Progenitor cell of endocrine pancreas (in vitro differentiated cells): ENCODE measurements at places on chromosomes 16 and 17.

- DNase-seq = no peak
These were observed 176.7 kb downstream of the TMEM132E start for GRCh38 chr17:34755981-34756636.

DNA sequence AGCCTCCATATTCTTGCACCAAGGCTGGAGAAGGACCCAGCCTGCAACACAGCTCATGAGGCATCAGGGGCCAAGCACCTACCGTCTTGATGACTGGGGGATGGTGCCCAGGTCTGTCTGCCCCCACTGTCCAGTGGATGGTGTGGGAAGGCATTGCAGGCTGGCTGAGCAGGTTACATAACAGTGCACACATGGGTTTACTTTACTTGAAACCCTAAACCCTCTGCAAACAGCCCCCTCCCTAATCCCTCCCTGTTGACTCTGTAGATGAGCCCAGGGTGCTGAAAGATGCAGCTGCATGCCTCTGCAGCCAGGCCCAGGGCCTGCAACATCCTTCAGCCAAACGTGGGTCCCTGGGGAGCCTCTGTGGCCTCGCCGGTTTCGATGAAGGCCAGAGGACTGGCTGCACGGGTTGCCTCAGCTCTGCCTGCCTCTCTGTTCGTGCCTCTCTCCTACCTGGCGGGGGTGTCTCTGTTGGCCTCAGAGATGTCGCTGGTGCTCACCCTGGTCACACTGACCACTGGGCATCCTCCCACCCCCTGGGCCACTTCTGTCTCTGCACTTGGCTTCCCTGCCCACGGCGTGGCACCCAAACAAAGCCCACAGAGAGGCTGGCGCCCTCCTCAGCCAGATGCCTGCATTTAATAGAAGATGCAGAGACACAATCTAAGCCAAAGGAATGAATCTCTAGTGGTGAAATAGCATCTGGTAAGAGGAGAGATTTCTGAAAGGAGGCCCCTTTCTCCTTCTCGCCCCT, 95.1 kb downstream of the METRNL start:
- DNase-seq = no peak

DNA sequence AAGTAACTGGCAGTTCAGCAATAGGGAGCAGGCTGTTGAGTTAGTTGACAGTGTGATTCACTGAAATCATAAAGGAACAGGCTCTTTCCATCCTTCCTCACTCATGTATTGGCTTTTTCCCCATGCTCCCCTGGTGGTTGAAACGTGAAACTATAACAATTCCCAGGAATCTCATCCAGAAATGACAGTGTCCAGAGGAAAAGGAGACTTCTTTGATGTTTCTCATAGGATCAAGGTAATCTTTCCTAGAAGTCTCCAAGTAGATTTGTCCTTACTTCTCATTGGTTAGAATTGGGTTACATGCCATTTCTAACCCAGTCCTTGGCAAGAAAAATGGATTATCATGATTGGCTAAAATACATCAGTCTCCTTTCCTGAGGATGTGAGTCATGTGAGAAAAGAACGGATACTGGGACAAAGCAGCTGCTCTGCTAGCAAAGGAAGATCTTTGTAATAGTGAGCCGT, 14.4 kb downstream of the TTC19 start:
- no peak for DNase-seq

- DNase-seq = no peak
These were observed 6.5 kb downstream of the SLC6A4 start for GRCh38 chr17:30229012-30229411.

- no peak for DNase-seq
These were observed 1537.1 kb upstream of the GOT2 start for GRCh38 chr16:60271025-60271771.

- DNase-seq = no peak
These were observed 50.9 kb downstream of the IL21R start for GRCh38 chr16:27452569-27453493.
